Activated T-helper 1 cell treated with anti-CD3 and anti-CD28 coated beads, Interleukin-2, amount 50 U/mL, for 16 hours (primary cell): ENCODE measurements at places on chromosomes 1 and 21.

DNA sequence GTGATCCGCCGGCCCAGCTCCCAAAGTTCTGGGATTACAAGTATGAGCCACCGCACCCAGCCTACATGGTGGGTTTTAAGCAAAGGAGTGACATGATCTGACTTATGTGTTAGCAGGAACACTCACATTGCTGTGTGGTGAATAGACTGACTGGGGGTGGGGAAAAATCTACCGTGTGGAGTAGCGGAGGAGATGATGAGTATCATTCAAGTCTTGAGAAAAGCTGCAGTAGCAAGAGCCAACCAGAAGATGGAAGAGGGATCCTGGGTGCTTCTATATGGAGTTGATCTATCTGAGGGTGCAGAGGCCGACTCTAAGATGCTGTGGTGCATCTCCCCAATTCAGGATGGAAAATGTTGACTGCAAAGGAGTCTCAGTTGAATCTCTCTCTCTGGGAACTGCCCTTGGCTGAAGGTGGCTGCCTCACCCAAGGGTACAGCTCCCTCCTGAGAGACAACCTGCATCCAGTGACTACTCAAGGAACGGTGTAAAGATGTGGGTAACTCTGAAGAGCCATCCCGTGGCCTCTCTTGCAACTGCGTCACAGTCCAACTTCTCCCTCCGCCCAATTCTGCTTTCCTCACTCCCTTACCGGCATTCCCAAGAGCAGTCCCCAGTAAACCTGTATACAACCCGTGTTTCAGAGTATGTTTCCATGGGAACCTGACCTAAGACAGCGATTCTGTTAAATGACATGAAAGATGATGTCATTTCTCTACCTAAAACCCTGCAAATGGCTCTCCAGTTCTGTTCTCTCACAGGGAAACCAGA, 7.4 kb upstream of the B3GALNT2 start:
- DNase-seq, result no peak

DNA sequence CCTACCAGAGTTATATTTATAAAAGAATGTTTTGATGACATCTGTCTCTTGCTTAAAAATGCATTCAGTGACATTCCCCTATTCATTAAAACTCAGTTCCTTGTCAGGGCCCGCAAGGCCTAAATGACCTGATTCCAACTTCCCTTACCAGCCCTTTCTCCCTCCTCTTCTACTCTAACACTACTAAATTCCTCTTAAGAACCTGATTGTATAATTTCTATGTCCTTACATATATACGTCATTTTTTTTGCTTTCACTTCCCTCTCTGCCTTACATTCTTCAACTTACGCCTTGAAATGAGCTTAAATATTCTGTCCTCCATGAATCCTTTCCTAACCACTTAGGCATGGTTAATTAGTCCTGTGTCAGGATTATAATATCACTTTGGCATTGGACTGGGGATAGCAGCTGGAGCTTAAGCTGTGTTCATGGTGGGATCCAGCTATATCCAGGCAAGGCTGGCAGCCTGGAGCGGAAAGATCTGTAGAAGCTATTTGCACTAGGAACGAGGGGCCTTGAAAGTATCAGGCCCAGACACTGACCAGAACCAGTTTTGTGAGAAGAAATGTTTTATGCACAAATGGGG, 360.2 kb upstream of the PTBP2 start:
- DNase-seq, result no peak

- no peak for DNase-seq
Measured at GRCh38 chr1:239507826-239508225, 121.5 kb downstream of the CHRM3 start.

- no peak for DNase-seq
Measured at GRCh38 chr1:210687582-210688279, 359.0 kb downstream of the HHAT start.

- DNase-seq, result no peak
Measured at GRCh38 chr1:173269490-173270230, 62.5 kb upstream of the TNFSF4 start.

DNA sequence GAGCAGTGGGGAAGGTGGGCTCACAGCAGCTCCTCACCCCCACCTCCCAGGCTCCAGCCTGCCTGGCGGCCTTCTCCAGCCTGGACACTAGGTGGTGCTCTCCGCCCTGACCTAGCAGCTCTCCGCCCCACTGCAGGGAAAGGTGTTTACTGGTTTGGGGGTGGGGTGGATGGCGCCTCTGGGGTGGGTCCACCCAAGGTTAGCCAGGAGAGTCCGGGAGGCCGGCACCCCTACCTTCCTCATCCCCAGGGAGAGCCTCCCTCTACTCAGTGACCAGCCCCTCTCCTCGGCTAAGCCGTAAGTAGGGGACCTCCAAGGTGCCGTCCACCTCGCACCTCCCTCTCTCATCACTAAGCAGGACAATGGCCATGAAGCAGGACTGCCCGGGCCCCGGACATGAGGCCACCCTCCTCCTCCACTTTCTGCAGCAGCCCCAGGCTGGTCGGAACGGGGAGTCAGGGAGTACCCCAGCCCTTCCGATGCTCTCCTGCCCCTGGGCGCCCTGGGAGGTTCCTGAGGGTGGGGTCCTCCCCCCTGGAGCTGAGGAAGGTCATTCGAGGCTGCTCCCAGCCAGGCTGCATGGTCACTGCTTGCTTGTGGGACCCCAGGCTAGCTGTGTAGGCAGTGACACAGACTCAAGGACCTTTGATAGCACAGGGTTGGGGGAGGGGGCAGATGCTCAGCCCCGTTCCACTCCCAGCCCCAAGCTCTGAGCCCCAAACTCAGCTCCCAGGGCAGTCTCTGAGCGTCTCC, 101.4 kb upstream of the VAMP3 start:
- DNase-seq, result peak; percentile 35

GRCh38 chr1:174797398-174797797, 202.3 kb upstream of the CACYBP start:
- DNase-seq, result no peak

- DNase-seq, result no peak
Measured at GRCh38 chr1:100543640-100544039, 5.7 kb downstream of the GPR88 start.

DNA sequence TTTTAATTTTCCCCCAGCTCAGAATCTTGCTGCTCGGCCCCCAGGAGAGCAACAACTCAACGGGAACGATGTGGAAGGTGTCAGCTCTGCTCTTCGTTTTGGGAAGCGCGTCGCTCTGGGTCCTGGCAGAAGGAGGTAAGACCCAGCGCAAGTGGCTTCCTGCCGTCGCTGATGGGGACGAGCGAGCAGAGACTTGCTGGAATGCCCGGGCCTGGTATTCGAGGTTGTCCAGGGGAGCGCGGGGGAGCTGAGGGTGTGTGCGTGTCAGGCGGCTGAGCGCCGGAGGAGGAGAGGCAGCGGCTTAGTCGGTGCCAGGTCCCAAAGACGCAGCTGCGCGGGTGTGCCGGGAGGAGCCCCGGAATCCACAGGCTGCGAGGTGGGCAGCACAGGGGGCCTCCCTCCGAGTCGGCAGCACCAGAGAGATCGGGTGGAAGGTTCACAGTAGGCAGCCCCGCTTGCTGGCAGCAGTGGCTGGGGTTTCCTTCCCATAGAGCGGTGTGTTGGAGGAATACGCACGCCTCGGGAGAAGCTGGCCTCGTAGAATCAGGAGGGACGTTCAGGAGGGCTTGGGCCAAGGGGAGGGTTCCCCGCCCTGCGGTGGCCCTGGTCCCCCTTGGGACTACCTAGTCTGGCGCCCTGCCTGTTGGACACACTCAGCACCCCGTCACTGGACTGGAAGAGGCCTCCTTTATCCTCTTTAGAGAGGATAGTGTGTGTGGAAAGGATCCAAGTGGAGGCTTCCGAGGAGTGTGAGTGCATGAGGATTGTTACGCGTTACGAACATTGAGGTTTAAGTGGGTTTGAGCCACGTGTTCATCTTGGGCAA, 547 bp downstream of the PDPN start:
- no peak for DNase-seq
